ENCODE measurements at places on chromosomes 11 and 22.

DNA sequence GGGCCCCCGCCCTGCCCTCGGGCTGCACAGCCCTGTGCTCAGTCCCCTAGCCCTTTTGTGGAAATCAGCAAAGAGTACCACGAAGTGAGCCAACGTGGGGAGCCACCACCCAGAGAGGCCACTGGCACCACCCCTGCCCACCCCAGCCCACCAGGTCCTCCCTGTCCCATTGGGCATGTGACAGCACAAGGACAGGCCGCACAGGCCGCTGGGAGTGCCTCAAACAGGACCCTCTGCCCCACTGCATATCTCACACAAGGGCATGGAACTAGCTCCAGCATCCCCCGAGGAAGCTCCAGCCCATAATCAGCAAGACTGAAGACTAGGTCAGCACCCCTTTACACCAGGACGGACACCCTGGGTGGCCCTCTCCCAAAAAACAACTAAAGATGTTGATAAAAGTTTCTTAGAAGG, 29.7 kb downstream of the GNB1L start:
- no peak for DNase-seq

GRCh38 chr22:17779286-17780115, 5.2 kb upstream of the BID start:
- no peak for DNase-seq

- no peak for DNase-seq
Measured at GRCh38 chr11:10067629-10068300, 226.3 kb downstream of the SBF2 start.

GRCh38 chr22:26471522-26471921, 12.1 kb downstream of the HPS4 start:
- no peak for DNase-seq

DNA sequence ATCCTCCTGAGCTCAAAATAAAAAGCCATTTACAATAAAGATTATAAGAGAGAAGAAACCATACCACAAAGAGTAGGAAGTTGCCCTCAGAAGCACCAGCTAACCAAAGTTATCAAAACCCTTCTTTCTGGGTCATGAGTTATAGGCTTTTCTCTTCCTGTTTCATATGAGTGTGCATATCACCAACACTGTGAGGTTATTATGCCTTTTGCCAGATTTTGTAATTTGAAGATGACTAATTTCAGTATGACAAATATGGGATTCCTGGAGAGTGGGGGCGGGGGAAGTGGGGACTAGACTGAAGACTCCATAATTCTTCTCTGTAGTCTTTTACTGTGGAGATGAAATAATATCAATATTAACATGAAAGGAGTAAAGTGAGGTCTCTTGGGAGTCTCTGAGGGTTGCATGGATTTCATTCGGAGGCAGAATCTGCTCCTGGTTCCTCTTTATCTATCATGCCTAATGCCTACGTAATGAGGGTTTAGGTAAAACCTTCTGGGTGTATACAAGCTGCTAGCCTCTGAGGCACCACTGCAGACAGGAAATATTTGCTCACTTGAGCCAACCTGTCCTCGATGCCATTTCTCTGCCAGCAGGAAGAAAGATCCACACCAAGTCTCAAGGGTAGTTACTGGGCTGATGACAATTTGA, 2.1 kb downstream of the LPXN start:
- no peak for DNase-seq

DNA sequence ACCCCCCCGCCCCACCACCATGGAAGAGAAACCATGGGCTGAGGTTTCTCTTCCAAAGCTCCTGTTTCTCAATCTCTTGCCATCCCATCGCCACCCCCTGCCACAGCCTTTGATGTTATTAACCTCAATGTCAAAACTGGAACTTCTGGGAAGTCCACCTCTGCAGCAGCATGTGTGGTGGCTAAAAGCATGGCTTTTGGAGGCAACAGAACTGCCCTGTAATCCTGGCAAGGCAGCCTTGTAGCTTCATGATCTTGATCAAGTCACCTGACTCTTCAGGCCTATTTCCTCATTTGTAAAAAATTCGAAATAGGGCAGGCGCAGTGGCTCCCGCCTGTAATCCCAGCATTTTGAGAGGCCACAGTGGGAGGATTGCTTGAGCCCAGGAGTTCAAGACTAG, 3.5 kb upstream of the COX8A start:
- DNase-seq: no peak

GRCh38 chr11:62853279-62853965, 14.0 kb upstream of the WDR74 start:
- no peak for DNase-seq

GRCh38 chr11:93525601-93526345, 17.4 kb downstream of the SMCO4 start:
- no peak for DNase-seq

GRCh38 chr11:76231121-76231738, 24.9 kb upstream of the WNT11 start:
- no peak for DNase-seq

DNA sequence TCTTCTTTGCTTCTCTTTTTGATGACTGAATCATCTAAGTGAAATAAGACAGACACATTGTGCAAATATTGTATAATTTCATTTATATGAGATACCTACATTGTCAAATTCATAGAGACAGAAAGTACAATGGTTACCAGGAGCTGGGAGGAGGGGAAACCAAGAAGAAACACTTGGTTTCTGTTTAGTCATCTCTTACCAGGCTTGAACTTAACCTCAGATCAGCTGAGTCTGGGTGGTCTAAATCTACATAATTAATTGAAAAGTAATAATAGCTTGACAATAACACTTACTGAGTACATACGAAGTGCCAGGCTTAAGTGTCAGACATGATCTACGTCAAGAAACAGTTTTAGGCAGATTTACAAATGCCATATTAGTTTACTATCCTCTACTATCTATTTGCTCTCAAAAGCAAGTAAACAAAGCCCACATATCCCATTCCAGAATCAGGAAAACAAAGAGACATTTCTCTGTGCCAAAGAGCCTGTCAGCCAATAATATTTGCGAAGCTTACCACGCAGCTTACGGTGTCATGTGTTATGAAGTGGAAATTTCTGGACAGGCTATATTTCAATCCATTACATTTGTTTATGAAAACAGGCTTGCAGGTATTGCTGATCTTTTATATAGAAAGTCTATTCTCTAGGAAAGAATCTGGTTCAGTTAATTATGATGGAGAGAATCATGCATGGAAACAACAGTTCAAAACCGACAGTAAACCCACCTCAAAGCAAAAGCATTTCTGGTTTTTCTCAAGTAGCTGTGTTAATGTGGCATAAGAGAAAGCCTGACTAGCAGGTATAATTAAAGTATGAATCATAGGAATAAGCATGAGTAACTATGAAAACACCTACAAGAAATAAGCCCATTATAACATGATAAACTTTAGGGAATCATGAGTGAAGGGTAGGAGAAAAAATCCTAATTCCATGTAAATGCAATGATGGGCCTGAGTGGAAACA, 2.7 kb upstream of the ARHGAP42 start:
- no peak for DNase-seq

GRCh38 chr11:118398791-118399559, 2.4 kb upstream of the ATP5MG start:
- DNase-seq: no peak

DNA sequence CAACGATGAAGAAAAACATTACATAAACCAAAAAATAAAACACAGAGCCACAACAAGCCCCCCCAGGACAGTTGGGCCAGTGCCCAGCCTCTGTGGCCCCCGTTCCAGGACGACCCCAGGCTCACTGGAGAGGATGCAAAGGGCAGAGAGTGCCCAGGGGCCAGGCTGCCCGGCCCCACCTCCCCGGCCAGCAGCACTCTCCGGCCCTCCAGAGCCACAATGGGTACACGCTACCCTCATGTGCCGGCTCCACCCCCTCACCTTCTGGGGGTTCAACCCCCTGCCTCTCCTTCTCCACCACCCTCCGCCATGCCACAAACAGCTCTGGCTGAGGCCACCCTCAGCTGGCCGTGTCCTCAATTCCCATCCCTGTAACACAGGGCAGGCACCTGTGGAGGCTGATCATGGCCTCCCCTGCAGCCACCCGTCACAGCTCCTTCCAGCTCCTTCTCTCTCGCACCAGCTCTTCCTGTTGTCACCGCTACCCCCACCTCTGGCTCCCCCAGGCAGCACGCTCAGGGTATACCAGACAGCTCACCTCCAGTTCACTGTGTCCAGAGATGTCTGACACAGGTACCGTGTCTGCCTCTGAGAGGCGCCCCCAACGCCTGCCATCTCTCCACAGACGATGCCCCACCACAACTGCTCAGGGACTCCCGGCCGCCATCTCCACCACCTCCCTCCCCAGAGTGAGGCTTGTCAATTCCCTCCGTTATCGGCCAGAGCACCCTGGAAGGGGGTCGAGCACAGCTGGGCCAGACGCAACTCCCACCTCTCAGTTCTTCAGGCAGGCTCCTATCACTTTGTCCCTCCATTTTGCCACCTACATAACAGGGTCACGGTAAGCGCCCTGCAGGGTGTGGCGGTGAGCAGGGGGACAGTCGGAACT, 30.8 kb upstream of the MOB2 start:
- DNase-seq: no peak

- no peak for DNase-seq
Measured at GRCh38 chr22:33361581-33361980, 303.4 kb upstream of the SYN3 start.

DNA sequence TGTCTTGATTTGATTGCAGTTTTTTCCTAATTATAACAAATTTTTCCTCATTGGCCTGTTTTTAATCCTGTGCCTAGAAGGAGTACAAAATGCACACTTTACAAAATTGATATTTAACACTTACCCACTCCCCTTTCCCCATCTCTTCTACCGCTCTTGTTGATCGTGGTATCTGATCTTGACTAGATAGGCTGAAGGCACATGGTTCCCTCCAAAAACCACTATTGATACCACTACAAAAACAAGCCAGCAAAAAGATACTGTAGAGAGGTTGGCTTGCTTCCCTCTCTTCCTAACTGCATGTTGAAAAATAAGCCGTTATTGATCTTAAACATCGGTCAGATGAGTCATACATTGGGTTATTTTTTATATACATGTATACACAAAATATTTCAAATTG, 14.6 kb upstream of the ZNF143 start:
- DNase-seq: no peak

DNA sequence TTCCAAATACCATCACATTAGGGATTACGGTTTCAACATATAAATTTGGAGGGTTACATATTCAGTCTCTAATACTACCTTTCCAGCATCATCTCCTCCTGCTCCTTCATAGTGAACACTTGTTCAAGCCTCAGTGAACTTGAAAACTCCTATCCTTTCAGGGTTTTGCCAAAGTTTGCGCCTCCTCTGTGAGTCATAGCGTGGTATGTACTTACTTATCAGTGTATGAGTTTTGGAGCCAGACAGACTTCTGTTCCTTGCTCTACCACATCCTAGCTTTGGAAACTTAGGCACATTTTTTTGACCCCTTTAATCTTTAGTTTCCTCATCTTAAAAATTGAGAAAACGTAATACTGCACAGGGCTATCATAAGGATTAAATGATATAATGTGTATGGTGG, 160.1 kb upstream of the ZC3H12C start:
- no peak for DNase-seq

DNA sequence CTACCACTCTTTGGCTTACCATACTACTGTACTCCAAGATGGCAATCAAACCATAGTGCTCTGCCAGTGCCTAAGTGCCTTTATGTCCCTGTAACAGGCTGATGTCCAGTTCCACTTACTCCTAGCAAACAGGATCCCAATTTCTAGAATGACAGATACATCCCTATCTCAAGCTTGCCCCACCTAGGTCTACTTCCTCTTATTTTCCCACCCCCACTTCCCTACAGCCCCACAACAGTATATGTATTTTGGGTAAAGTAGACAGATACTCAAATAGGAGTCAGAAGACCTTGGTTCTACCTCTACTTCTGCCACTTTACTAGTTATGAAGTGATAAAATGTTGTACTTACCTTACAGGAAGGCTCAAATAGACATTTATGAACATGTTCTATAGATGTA, 24.1 kb downstream of the SIK3 start:
- no peak for DNase-seq

DNA sequence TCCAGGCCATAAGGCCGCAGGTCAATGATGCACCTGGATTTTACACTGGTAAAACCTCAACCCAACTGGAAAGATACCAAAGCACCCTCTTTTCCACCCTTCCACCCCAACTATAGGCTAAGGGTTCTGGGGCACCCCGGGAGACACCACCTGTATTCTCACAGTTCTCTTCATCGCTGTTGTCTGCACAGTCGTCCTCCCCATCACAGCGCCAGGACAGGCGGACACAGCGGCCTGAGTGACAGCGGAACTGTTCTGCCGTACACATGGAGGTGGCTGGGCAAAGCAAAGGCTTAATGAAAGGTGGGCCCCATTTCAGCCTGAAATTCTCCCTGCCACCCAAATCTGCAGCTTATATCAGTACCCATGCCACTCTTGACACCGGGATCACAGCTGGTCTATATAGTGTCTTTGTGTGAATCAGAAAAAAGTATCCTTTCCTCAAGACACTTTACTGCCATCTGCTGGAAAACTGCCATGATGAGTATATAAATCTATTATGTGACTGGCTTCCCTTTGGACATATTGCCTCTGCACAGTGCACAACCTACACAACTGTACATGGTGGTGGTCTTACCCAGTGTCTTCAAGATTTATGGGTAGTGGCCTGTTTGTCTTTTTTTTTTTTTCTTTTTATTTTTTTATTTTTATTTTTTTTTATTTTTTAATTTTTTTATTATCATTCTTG, 21.5 kb downstream of the LRP4 start:
- peak; percentile 39 for DNase-seq

- no peak for DNase-seq
Measured at GRCh38 chr11:44376423-44376822, 66.5 kb upstream of the ALX4 start.

DNA sequence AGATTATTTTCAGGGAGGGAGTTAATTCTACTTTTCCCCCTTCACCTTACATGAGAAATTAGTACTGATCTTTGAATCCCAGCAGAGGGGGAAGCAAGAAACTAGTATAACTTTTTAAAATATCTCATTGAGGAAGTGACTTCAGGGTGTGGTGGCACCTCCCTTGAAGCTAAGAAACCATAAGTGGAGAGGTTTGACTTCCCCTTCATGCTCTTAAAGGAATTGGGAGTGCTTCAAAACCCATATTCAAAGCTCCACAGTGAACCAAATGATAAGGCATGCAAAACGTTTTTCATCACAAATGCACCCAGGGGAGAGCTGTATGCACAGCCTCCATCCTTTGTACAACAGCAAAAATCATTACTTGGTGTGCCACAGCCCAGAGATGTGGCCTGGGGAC, 540 bp downstream of the MS4A14 start:
- no peak for DNase-seq

DNA sequence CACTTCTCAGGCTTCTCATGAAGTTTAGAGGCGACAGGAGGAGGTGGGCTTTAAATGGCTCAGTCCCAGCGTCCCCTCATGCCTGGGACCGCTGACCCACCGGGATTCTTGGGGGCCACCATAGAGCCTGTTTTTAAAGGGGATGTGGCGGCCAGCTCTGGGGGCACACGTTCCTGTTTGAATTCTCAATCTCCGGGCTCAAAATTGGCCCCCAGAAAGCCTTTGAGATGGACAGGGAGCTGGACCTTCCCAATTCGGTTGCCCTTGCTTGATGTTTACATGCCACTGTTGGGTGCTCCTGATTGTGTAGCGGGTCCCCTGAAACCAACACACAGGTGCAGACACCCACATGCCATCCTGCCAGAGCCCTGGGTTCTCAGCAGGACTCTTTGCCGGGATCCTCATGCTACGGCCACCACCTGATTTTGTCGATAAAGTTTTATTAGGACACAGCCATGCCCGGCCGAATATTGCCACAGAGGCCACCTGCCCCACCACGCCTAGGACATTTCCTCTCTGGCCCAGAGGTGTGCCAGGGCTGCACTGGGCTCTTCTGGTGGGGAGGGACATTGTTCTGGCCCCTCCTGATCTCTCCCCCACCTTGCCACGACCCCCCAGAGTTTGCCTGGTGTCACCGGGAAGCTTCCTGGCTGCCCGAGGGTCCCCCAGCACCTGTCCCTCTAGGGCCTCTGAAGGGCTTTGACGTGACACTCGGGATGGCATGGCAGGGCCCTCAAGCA, 71.6 kb downstream of the KCNQ1 start:
- no peak for DNase-seq
